ENCODE measurements at places on chromosomes 3 and 15.
A peak's percentile ranks its signal among the peaks of the same experiment; 100 is the strongest.

GRCh38 chr3:38582316-38582715 lies 67.2 kb downstream of the SCN5A start:
- no peak for DNase-seq

- peak; percentile 86 for DNase-seq
Observed at GRCh38 chr3:139355476-139355875, 11.7 kb downstream of the MRPS22 start.

DNA sequence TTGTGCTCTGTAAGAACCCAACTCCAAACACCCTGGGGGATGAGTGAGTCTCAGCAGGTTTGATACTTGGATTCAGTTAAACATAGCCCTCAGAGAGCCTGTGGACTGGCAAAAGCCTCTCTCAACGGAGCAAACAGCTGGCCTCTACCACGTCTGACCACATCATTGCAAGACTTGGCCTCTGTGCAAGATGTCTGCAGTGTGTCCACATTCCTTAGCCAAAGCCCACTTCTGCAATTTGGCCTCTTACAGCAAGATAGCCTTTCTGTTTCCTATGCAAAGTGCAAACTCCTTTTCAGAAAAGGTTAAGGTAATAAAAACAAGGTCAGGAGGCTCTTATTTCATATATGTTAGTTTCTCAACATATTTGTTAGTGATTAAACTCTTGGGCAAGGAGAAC lies 27.9 kb downstream of the FBN1 start:
- DNase-seq = peak; percentile 99

DNA sequence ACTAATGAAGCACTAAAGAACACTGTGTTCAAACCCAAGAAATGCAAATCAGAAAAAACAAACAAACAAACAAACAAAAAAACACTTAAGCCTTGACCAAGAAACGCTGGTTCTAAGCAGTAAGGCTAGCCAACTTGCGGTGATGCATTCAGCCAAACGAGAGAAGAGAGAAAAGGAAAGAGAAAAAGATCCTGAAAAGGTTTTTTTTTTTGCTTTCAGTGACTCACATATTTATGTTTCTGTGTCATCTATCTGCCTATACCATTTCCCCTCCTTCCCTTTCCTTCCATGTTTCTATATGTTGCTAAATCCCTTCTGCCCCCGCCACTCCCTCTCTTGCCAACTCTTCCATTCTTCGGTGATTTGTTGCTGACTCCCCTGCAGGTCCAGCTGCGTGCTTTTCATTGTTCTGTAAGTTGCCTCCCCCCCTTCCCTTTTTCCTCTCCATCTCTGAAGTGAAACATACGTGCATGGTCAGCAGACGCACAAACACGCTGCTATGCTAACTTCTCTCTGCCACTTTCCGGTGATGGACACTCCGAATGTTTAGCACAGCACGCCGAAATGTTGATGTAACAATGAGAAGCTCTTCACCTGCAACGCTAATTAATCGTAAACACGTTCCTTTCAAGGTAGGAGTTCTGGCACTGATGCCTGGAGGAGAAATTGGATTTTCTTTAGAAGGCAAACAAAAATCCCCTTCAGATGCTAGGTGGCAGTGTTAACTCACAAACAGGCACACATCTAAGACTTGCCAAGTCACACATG lies 154.4 kb downstream of the TUSC7 start:
- peak; percentile 61 for DNase-seq

DNA sequence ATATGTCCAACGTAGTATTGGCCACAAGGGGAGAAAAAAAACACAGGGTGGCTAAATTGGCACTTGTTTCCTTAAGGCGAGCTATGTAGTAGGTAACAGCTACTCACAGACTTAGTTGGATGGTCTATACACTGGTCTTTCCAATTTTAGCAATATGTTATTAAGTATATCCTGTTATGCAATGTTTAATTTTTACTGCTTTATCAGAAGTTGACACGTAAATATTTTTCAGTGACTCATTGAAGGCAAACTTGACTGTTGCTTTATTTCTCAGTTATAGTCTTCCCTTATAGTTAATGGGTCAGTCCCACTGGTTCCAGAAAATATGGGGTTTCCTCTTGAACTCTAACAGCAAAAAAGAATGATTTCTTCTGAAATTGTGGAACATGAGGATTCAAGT lies 46.5 kb downstream of the ADPGK start:
- peak; percentile 37 for DNase-seq

- peak; percentile 4 for DNase-seq
Observed at GRCh38 chr15:72838311-72838731, 54.8 kb upstream of the ADPGK start.

GRCh38 chr3:49617390-49618013 lies 56.6 kb upstream of the APEH start:
- no peak for DNase-seq

- DNase-seq = no peak
Observed at GRCh38 chr3:15611018-15611417, 9.5 kb downstream of the BTD start.

DNA sequence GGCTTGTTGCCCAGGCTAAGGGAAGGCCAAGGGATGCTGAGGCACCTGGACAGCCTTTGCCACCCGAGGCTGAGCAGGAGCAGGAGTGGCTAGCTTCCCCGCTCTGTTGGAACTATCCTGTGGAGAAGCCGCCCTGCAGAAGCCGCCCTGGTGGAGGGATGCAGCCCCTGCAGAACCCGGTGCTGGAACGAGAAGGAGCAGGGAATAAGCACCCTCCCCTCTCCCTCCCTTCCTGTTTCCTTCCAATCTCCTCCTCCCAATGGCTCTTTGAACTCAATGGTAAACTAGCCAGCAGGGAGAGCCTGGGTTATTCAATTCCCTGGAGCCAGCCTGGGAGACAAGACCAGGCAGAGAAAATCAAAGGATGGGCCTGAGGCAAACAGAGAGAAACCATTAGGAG lies 11.8 kb upstream of the HRG start:
- no peak for DNase-seq

DNA sequence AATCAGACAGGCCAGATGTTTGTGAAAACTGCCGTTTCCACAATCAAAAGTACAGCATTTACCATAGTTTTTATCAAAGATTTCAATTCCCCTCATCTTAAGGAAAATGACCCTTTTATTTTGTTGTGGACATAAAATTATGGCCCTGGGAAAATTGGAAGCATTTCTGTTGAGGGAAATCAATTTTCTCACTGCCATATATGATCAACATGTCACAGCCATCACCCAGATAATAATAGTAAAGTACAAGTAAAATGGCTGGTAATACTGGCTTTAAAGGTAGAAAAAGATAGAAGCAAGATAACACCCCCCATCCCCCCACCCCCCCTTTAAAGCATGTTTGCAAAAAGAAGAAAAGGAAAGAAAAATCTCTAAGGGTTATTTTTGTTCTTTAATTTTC lies 311.7 kb downstream of the WDR72 start:
- DNase-seq = no peak

GRCh38 chr3:52820736-52821135 lies 9.7 kb downstream of the ITIH4 start:
- peak; percentile 15 for DNase-seq

GRCh38 chr3:14769544-14770325 lies 49.0 kb upstream of the FGD5 start:
- no peak for DNase-seq

GRCh38 chr3:51668756-51669155 lies 2.3 kb upstream of the TEX264 start:
- DNase-seq = no peak

DNA sequence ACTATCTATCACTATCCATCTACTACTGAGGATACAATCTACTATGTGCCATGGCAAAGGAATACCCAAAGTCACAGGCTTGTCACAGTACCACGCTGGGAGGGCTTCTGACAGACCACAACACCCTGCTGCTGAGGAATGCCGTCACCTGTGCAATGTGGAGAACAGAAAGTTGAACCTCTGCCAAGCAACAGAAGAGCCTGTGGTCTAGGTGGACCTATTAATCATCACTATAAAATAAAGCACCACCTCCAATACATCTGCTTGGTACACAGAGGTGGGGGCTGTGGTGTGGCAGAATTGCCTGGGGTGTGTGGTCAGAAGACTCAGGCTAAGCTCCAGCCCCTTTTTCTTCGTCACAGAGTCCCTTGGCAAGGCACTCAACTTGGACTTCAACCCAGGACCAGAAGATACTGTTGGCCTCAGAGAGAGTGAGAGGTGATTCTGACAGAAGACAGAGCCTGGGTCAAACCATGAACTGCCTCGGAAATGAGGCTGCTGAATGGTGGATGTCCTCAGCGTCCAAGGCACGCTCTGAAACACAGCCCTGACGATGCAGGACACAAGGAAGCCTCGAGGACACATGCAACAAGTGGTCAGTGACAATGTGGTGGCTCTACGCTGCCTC lies 189.4 kb upstream of the CHRNA7 start:
- no peak for DNase-seq

- DNase-seq = no peak
Observed at GRCh38 chr3:51353131-51353530, 32.0 kb upstream of the MANF start.

DNA sequence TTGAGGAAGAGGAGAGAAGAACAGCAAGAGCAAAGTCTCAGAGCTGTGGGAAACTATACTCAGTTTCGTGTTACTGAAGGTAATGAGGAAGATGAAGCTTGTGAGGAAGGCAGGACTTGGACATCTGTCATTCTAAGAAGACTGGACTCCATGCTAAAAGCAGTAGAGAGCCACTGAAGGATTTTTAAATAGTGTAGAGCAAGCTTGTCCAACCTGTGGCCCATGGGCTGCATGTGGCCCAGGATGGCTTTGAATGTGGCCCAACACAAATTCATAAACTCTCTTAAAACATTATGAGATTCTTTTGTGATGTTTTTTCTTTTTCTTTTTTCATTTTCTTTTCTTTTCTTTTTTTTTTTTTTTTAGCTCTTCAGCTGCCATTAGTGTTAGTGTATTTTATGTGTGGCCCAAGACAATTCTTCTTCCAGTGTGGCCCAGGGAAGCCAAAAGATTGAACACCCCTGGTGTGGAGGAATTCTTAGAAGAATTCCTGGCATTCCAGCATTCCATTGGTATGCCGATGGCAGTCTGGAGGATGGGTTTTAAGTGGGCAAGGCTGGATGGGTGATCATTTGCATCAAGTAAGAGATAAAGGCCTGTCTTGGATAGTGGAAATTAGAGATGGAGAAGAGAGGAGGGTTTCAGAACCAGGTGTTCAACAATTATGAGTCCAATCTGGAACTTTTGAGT lies 6.9 kb upstream of the NFKBIZ start:
- DNase-seq = no peak

- no peak for DNase-seq
Observed at GRCh38 chr3:159380891-159381290, 579.0 kb downstream of the MFSD1 start.

DNA sequence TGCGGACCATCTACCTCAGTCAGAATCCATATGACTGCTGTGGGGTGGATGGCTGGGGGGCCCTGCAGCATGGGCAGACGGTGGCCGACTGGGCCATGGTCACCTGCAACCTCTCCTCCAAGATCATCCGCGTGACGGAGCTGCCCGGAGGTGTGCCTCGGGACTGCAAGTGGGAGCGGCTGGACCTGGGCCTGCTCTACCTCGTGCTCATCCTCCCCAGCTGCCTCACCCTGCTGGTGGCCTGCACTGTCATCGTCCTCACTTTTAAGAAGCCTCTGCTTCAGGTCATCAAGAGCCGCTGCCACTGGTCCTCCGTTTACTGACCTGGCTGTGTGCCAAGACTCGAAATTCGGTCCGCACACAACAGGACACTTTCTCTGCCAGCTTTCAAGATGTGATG lies 21.9 kb downstream of the NRROS start:
- DNase-seq = no peak

GRCh38 chr3:14248849-14249523 lies 70.4 kb downstream of the LSM3 start:
- DNase-seq = peak; percentile 45

- no peak for DNase-seq
Observed at GRCh38 chr3:101611023-101611422, 37.0 kb downstream of the PCNP start.

GRCh38 chr3:26280517-26280916 lies 342.1 kb upstream of the LRRC3B start:
- DNase-seq = no peak

DNA sequence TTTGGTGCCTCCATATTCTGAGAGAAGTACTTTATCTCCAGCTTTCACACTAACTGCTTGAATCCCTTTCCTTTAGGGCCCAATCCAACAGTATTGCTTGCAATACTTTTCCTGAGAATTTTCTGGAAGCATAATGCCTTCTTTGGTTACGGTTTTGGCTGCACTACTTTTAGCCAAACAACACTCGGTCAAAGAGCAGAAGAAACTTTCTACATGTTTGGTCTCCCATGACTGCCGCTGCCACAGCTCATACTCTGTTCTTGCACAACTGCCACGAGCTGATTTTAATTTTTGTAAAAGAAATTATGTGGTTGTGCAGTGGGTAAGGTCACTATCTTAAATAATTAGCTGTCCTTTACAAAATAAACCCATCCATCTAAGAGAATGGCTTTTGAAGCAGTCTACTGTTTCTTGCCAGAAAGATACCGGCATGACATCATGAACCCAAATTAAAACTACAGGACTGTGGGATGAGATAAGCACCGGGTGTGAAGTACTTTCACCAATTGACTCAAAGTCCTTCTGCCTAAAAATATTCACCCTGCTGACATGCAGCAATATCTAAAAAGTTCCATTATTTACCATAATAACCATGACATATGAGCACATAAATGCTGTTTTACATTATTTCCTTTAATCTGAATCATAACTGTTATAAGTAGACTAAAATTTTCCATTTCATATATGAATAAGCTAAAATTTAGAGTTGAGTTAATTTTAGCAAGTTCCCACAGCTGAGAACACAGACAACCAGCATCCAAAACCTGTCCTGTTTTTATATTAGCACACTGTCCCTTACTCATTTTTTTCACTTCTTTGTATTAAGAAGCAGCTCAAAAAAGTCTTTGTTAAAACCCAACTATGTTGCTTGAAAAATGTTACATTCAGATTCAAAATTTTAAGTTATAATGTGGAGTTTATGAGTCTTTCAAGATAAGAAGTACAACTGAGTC lies 1154.3 kb downstream of the EPHA3 start:
- no peak for DNase-seq

GRCh38 chr3:39150803-39151631 lies 2.4 kb downstream of the CSRNP1 start:
- peak; percentile 98 for DNase-seq

GRCh38 chr3:147341727-147342126 lies 64.6 kb downstream of the ZIC4 start:
- no peak for DNase-seq

DNA sequence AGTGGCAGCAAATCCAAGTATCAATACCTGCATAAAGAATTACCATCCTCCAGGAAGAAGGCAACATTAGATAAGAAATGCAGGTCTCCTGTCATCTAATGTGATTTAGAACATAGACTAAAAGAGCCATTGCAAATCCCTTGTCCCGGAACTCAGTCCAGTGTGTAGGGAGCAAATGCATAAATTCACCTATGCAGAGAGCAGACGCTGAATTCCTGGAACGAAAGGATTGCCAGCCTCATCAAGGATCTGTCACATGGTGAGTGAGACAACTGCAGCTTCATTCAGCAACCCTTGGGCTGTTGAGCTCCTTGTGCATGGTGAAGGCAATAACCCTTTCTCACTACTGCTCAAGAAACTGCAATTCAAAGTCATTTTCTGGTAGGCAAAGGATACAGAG lies 696.8 kb upstream of the CFAP20DC start:
- DNase-seq = no peak
